ENCODE measurements at places on chromosomes 5 and 9.

- DNase-seq: no peak
These were observed 25.3 kb upstream of the ZNF608 start for GRCh38 chr5:124771761-124772160.

DNA sequence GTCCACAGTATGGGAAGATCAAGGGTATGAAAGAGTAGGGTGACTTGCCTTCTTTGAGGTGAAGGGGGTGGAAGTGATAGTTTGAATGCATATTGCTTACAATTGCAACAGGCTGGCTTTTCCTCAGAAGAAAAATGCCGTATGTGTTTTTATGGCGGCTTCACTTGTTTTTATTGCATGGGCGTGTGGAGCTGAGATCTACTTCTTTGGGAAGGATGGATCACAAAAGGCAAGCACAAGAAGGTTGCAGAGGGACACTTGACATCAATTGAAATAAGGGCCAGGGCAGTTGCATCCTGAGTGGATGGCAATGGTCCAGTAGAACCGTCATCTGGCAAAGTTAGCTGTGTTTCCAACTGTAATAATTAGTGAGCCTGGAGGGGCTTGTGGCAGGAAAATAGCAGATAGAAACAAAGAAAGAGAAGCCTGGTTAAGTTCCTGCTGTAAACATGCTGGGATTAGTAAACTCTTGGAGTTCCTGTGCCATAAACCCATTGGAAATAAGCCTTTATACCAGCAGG, 138.4 kb downstream of the NTRK2 start:
- DNase-seq: no peak

- DNase-seq: no peak
These were observed 212.3 kb downstream of the DOCK8 start for GRCh38 chr9:426976-427375.

- DNase-seq: no peak
These were observed 29.2 kb upstream of the NSMF start for GRCh38 chr9:137488327-137488653.

- DNase-seq: no peak
These were observed 14.0 kb upstream of the CFAP95 start for GRCh38 chr9:69806627-69807026.
